ENCODE measurements at places on chromosomes 7 and 10.
A peak's percentile ranks its signal among the peaks of the same experiment; 100 is the strongest.

GRCh38 chr10:48678041-48678440 is 6.6 kb upstream of the WDFY4 start:
- H3K27me3 ChIP-seq: peaks cover 3% of the 10 kb centered on the region
- no peak overlapping the region for H3K4me3 ChIP-seq
- no peaks in the 10 kb centered on the region for H3K36me3 ChIP-seq

GRCh38 chr7:30906515-30907240 is 5.0 kb upstream of the AQP1 start:
- no peaks in the 10 kb centered on the region for H3K4me1 ChIP-seq
- no peak overlapping the region for H3K27ac ChIP-seq
- DNase-seq: no peak
- no peak overlapping the region for H3K4me3 ChIP-seq

DNA sequence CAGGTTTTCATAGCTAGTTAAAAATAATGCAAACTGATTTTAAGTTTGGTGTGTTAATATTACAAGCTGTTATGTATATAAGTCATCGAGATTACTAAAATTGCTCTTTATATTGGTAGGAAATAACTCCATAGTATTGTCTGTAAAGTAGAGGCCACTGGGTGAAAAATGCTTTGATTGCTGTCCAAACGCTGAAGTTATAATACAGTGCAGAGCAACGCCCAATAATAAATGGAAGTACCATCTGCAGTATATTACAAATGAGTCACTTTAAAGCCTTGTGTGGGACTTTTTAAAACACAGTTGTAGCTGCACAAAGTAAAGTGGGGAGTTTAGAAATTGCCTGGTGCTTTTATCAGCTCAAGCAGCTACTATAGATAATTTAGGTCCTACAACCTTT is 196.1 kb downstream of the NXPH1 start:
- H3K4me3 ChIP-seq: no peak overlapping the region
- no peaks in the 10 kb centered on the region for H3K4me1 ChIP-seq
- no peaks in the 10 kb centered on the region for H3K36me3 ChIP-seq
- H3K27me3 ChIP-seq: no peaks in the 10 kb centered on the region
- no peak overlapping the region for H3K27ac ChIP-seq

GRCh38 chr10:16521311-16522016 is at the start of gene C1QL3:
C1QL3 (minus strand) TSS chr10:16521879; CDS start chr10:16521065, 814 bp downstream.
- peak within 1 kb of the TSS; percentile 71 for H3K4me3 ChIP-seq
- no peak within 1 kb of the TSS for H3K27ac ChIP-seq
- peak; percentile 34 for DNase-seq
- peaks cover 9% of the 10 kb centered on the region for H3K4me1 ChIP-seq
- peaks cover 79% of the 10 kb centered on the region for H3K27me3 ChIP-seq

DNA sequence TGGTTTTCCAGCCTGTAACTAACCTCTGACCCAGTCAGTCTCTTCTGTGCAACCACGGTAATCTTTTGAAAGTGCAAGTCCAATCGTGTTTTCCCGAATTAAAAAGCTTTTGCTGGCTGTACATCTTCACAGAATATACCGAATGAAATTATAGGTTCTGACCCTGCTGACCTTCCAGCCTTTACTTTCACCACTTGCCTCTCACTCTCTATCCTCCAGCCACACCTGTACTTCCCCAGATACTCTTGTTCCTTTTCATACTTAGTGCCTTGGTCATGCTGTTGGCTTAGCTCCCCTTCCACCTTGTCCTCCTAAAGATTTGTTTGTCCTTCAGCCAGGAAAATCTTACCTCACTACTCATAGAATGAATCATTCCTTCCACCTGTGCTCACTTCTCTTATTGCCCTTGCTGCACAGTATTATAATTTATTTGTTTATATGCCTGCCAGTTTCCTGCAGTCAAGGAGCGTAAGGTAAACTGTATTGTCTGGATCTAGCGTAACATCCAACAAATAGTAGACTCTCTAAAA is 2.3 kb upstream of the PNPLA8 start:
- H3K27me3 ChIP-seq: no peaks in the 10 kb centered on the region
- no peak for DNase-seq
- no peak overlapping the region for H3K4me3 ChIP-seq
- H3K36me3 ChIP-seq: no peaks in the 10 kb centered on the region
- H3K27ac ChIP-seq: no peak overlapping the region

DNA sequence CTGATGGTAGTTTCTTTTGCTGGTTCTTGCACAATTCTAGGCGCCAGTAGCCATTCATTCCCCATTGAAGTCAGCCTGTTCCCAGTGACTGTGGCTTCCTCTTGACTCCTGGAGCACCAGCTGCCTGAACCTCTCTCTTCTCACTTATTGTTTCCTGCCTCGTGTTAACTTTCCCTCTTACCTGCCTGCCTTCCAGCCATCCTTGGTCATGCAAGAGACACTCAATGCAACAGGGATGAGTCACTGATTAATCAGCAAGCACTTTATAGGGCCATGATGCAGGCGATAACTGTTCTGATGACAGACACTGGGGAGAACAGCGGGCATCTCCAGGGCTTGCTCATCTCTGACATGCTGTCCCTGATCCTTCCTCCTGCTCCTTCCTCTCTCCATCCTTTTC is 122.0 kb downstream of the PLCE1 start:
- peaks cover 6% of the 10 kb centered on the region for H3K36me3 ChIP-seq
- no peaks in the 10 kb centered on the region for H3K4me1 ChIP-seq
- no peak overlapping the region for H3K4me3 ChIP-seq
- no peak for DNase-seq
- H3K27me3 ChIP-seq: no peaks in the 10 kb centered on the region
